ENCODE measurements at places on chromosomes 6 and 20.

DNA sequence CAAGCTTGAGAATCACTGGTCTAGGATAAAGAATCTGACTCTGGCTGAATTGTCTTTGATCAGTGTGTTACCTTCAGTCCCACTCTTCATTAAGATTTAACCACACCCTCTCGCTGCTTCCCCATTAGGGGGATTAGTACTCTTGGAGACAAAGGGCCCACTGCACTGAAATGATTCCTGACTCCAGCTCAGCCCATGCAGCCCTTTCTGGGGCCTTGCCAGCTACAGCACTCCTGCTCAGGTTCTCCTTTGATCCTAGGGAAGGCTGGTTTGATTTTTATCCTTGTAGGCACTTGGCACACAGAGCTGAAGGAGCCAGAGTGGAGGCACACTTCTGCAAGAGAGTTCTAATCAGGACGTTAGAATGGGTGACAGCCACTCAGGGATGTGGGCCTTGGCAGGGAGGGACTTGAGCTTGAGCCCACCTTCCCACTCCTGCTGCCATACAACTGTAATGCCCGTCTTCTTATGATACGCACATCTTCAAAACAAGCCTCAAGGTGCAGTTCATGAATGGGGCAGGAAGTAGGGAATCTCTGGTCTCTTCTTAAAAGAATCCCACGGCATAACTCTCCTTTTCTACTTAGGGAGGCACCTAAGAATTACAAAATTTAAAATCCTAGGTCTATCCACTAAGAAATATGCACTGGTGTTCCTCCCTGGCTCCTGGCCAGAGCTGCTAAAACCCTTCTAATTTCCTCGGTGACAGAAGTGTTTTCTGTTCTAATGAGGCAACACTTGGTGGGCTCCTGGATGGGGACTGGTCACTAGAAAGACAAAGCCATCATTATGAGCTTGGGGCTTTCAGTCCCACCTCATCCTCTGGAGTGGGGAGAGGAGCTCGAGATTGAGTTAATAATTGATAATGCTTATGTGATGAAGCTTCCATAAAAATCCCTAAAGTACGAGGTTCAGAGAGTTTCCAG is 1.5 kb upstream of the SLA2 start:
- no peak for DNase-seq

GRCh38 chr6:135183002-135183531 is 2.0 kb downstream of the MYB start:
- DNase-seq: peak; percentile 56

- DNase-seq: no peak
Measured at GRCh38 chr6:2741756-2742155, 9.0 kb downstream of the MYLK4 start.

DNA sequence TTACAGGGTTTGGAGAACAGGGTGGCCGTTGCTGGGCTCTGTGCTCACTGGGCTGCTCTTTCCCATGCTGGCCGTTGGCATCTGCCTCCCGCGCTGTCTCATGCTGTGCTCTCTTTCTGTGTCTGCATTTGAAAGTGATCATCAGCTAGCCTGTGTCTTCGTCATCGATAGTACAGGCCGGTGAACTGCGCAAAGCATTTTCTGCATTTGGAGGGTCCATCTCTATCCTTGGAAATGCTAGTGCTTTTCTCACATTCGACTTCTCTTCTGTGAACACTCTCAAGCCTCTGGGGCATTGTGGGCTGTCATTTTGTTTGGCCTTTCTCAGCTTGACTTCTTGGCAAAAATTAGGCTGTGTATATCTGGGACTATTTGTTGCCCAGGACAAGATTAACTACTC is 6.8 kb upstream of the SNHG17 start:
- DNase-seq: no peak

DNA sequence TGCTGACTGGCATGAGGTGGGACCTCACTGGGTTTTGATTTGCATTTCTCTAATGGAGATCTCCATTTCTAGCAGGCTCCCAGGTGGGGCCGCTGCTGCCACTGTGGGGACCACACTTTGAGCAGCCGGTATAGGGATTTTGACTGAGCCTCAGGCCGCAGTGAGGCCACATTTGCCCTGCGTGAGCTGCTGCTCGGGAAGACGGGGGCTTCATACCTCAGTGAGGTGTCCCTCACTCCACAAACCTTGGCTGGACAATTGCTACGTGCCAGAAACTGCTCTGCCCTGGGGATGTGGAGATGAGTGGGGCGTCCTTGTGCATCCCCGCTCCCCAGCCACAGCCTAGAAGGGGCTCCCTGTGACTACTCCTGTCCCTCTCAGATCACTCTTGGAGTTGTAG is 134.3 kb downstream of the ANKRD60 start:
- DNase-seq: no peak

DNA sequence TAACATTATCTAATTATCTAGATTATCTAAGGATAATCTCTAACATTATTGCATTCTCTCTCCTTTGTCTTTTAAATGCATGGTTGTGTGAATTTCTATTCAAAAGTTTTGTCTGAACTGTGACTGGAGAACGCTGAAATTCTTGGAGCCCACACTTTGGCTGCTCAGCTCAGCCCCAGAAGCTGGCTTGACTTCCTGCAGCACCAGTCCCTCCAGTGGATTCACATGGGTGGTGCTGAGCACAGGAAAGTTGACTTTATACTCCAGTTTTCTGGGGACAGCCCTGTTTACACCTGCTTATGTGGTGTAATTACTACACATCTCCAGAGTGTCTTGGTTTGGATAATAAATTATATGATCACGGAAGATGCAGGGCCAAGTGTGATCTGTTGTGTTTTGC is 255.1 kb upstream of the NOX3 start:
- DNase-seq: no peak

- DNase-seq: no peak
Measured at GRCh38 chr6:256169-256568, 36.1 kb upstream of the DUSP22 start.

DNA sequence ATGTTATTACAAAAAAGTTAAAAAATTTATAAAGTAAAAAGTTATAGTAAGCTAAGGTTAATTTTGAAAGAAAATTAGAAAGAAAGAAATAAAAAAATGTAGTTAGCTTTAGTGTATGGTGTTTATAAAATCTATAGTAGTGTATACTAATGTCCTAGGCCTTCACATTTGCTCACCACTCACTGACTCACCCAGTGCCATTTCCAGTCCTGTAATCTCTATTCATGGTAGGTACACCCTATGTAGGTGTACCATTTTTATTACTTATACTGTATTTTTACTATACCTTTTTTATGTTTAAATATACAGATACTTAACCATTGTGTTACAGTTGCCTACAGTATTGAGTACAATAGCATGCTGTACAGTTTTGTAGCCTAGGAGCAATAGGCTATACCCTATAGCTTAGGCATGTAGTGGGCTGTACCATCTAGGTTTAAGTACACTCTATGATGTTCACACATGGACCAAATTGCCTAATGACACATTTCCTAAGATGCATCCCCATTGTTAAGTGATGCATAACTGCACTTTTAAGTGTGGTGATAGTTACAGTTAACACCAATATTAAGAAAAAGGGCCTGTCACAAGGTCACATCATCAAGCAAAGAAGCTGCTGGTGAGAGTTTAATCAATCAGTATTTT is 8.0 kb downstream of the CD2AP start:
- no peak for DNase-seq

DNA sequence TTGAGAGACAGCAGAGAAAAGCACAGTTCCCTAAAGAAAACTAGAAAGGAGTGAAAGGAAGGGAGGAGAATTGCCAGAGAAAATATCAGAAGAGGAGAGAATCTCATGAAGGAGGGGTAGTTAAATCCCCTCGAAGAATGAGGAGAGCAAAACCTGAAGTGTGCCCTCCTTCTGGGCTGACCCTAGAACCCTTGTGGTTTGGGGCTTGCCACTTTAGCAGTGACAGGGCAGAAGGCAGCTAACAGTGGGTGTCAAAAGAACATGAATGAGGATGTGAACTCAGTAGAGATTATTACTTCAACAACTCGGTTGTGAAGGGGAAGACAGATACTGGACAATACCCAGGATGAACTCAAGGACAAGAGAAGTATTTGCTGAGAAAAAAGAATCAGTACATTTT is 73.6 kb downstream of the RALGAPA2 start:
- DNase-seq: no peak

DNA sequence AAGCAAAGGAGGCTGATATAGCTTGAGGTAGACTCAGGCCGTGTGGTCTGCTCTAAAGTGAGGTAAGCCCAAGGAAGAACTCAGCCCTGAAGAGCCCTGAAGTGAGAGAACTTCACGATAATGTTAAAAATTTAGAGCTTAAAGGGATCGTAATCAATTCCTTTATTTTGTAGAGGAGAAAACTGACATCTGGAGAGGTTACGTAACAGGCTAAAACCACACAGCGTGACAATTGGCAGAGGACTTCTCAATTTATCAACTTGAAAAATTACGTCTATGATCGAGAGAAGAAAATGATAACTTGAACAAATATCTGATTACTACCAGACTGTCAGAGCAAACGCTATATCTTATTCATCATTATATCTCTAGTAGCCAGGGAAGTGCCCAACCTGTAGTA is 121.8 kb upstream of the FOXO3 start:
- no peak for DNase-seq

GRCh38 chr6:72890233-72890632 is 268.4 kb downstream of the KCNQ5 start:
- no peak for DNase-seq

DNA sequence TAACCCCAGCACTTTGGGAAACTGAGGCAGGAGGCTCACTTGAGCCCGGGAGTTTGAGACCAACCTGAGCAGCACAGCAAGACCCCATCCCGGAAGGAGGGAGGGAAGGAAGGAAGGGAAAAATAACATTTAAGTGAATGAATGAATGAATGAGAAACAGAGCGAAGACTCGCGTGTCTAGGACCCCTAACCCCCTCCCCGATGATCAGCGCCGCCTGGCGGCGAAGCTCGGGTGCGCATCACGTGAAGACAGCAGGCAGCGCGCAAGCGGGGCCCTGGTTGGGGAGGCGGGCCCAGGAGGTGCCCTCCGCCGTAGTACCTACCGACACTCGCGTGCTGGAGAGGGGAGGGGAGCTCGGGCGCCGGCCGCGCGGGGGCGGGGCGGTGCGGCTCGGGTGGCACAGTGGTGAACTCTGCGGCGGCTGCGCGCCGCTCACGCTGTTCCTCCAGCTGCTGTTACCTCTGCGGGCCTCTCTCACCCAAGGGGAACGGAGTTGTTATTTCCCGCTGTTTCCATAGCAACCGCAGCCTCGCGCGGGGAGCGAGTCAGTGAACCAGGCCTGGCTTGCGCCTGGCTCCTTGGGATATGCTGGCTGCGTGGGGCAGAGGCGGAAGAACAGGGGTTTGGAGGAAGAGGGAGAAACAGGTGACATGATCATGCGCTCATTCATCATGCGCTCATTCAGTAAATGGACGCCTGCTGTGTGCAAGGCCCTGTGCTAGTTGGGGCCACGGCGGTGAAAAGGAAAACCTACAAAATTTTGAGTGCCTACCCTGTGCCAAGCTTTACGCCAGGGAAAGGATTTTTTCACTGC is 2.0 kb upstream of the DCDC2 start:
- peak; percentile 48 for DNase-seq

- no peak for DNase-seq
Measured at GRCh38 chr6:15421945-15422733, 176.3 kb downstream of the JARID2 start.

DNA sequence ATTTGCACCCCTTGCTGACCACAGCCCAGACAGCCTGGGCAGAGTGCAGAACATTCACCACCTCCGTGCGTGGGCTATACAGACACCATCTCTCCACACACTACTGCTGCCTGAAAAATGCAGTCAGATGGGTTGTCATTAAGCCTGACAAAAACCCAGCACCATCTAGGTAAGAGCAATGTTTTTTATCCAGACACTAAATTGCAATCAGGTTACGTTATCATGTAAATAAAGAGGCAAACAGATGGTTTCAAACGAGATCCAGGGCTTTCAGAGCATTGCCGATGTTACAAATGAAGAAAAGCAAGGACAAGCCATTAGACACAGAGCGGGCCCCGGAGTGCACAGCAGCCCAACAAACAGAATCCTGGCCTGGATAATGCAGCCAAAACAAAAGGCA is 269.6 kb downstream of the PKHD1 start:
- DNase-seq: no peak

- no peak for DNase-seq
Measured at GRCh38 chr20:43198607-43199006, 8.9 kb upstream of the PTPRT start.

DNA sequence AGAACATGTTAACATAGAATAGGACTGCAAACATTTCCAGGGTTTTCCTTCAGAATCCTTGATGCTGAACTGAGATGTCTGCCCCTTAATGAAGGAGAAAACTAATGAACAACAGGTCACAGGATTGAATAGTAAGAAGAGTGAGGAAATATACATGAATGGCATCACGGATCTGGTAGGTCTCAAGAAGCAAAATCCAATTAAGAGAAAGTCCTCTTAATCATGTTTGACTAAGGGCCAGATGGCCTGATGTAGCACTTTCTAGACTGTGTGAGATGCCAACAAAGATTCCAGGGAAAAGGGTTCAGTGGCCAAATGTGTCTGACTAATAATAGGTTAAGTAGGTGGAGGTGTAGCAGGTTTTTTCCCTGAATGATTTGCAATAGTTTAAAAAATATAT is 13.7 kb upstream of the SHPRH start:
- DNase-seq: no peak

- no peak for DNase-seq
Measured at GRCh38 chr6:149463781-149464180, 21.0 kb downstream of the ZC3H12D start.

DNA sequence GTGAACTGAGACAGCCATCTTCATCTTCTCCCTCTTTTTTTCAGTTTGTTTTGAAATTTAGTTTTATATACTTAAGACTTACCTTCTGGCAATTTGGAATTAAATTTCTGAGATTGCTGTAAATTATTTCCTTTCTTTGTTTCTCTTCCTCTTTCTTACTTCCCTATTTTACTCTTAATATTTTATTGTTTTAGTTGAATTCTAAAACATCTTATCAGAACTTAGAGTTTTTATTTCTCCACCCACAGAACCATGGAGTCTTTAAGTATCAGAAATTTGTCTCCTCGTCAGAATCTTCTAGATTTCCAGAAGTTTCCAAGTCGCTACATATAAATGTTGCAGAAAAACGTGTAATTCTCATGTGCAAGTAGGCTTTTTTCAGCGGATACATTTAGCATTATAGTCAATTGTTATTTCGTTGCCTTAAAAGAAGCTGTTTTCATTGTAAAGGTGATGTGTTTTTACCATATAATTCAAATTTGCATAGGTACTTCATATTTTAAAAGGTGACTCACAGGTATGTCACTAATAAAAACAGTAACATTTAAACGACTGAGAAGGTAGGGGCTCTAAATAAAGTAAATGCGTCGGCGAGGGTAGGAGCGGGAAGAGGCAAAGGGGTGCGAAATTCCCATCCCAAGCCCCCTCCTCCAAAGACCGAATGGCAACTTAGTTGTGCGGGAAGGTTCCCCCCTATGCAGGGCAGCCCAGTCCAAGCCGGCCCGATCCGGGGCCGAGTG is 866 bp upstream of the MYO6 start:
- no peak for DNase-seq

GRCh38 chr6:154535851-154536250 is 25.4 kb upstream of the CNKSR3 start:
- DNase-seq: no peak

DNA sequence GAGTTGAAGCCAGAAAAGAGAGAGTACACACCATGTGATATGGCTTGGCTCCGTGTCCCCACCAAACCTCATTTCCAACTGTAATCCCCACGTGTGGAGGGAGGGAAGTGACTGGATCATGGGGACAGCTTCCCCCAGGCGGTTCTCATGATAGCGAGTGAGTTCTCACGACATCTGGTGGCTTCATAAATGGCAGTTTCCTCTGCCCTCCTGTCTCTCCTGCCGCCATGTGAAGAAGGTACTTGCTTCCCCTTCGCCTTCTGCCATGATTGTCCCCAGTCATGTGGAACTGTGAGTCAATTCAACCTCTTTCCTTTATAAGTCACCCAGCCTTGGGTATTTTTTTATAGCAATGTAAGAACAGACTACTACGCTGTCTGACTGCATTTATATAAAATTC is 40.3 kb downstream of the TAF4 start:
- DNase-seq: no peak

Data from T-helper 17 cell (primary cell).